AG08396 (cell line): ENCODE measurements at places on chromosomes 5 and 9.

DNA sequence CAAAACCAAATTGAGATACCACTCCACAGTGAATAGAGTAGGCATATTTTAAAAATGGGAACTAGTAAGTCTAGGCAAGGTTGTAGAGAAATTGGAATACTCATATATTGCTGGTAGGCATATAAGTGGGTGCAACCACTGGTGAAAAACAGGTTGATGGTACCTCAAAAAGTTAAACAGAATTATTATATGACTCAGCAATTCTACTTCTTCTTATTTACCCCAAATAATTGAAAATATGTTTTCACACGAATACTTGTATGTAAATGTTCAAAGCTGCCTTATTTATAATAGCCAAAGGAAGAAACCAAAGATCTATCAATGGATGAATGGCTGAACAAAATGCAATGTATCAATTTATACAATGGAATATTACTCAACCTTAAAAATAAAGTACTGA lies 79.1 kb downstream of the CDH9 start:
- DNase-seq, result no peak

DNA sequence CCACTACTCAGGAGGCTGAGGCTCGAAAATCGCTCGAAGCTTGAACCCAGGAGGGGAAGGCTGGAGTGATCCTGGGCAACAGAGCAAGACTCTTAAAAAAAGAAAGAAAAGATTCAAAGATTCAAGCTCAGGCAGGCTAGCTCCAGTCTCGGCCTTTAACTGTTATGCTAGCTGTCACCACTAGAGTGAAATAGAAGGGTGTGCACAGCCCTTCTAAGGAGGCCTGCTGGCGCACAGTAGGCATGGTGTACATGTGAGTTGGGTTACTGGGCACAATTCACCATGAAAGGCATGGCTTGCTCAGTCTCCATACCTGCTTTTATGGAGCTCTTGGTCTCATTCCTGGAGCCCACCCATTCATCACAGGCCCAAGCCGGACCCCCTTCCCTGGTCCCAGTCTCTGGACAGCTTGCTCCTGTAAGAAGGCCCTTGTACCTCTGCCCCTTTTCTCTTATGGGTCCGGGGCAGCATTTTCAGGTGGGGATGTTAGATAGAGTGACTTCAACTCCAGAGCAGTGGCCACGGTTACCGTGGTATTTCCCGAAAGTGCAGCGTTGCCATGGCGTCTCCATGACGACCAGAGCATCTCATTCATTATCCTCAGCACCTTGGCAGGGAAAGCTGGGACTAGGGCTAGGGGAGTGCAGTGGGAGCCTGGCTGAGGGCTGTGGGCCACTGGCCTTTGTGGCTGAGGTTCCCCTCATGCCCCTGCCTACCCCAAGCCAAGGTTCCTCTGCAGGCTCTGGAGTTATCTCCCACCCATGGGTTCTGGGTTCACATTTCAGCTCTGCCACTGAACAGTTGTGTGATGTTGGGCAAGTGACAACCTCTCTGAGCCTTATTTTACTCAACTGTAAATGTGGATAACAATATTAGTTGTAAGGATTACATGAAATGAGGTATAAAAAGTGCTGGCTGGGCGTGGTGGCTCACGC lies 5.7 kb downstream of the NDST1 start:
- DNase-seq, result no peak

- no peak for DNase-seq
Measured at GRCh38 chr5:1040571-1040970, 32.0 kb downstream of the NKD2 start.

DNA sequence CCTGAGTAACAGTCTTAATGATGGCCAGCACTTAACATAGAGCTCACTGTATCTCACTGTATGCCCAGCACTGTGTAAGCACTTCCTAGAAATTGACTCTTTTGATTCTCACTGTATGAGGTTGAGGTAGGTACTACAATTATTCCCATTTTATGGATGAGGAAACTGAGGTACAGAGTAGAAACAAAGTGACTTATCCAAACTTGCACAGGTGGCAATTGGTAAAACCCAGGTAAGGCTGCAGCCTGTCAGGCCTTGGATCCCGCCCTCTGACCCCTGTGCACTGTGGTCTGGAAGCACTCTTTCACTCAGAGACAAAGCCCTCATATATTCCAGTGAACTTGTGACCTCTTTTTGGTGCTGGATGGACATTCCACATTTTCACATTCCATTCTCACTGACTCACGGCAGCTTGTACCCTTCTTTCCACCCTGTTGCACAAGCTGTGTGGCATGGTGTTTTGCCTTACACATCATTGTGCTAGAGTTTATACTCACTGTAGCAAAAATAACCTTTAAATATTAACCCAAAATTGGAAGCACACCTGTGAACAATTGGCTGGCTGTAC lies 21.7 kb downstream of the ANKRD55 start:
- peak; percentile 77 for DNase-seq

DNA sequence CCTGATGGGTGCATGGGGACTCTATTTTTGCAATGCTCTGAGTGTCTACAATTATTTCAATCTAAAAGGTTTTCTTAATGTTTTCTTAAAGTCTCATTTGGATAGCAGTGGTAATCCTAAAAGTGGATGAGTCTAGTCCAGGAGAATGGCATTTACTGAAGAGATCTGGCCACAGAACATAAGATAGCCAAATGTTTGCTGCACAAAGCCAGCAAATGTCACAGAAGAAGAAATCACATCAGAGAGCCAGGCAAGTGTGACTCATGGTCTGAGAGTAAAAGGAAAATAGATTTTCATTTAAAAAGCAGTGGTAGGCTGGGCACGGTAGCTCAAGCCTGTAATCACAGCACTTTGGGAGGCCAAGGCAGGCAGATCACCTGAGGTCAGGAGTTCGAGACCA lies 352.7 kb upstream of the GRAMD2B start:
- DNase-seq, result no peak

- DNase-seq, result no peak
Measured at GRCh38 chr9:90890146-90890810, 88.7 kb downstream of the SYK start.

GRCh38 chr9:124869466-124869985 lies 7.6 kb downstream of the ARPC5L start:
- peak; percentile 51 for DNase-seq

- DNase-seq, result no peak
Measured at GRCh38 chr5:135208555-135208902, 174.5 kb upstream of the PITX1 start.

- peak; percentile 6 for DNase-seq
Measured at GRCh38 chr9:25681266-25681665, 3.0 kb upstream of the TUSC1 start.

GRCh38 chr9:113675475-113675941 lies 200.6 kb upstream of the ZNF618 start:
- DNase-seq, result peak; percentile 91

DNA sequence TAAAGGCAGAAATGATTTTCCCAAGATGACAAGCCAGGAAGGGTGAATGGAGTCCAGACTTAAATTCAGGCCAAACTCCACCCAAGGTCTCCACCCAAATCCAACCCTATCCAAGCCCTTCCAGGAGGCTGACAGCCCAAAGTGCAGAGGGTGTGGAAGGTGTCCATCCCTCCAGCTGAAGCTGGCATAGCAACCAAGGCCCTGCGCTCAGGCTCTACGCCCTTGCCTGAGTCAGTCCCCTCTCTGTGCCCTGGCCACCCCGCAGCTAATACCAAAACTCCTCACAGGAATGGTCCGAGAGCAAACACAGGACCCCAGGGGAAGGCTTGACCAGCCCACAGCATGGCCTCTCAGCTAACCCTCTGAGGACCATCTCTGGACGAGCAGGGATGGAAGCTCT lies 2.1 kb downstream of the SEPTIN8 start:
- DNase-seq, result no peak

GRCh38 chr5:134600600-134600999 lies 32.0 kb downstream of the SAR1B start:
- no peak for DNase-seq

DNA sequence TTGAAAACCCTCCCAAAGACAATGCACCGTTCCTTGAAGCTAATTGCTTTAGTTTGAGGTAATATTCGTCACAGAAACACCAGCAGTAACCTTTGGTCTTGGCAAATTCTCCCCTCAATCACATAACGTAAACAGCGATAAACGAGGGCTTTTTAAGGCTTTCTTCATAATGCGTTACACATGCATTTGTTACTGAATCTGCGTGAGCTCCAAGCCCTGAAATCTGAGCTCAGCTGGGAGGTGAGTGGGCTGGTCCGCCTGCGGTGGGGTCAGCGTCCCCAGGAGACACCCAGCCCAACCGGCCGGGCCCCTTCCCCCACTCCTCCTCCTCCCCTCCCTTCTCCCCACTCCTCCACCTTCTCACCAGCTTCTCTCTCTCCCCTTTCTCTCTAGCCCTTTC lies 91.1 kb downstream of the BARX1 start:
- no peak for DNase-seq

GRCh38 chr5:40089269-40089668 lies 590.4 kb upstream of the PTGER4 start:
- no peak for DNase-seq

DNA sequence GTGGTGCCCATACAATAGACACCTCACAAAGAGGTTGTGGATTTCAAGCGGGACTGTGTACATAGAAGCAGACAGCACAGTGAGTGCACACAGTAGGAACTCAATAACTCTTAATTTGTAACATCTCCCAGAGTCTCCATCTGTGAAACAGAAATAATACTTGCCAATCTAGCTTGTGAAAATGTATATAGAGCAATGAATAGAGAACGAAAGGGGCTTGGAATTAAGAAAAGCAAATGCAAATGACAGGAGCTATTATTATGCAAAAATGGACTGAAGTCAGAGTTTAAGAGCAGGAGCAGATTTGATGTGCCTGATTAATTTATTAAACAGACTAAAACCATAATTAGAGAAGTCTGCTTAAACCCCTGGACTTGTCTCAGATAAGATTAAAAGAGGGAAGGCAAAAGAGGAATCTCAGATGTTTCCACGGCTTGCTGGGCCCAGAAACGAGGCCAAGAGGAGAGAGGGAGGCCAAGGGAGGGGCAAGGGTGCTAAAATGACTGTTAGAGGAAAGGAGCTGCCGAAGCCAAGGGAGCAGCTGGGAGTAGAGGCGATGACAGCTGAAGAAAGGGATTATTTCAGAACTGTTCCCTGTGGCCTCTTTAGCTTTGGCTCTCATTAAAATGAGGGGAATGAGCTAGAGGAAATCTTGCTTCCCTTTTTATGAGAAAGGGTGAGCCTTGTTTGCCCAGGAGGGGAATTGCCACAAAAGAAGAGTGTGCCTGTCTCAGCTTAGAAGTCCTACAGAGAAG lies 72.1 kb downstream of the FEM1C start:
- DNase-seq, result no peak

DNA sequence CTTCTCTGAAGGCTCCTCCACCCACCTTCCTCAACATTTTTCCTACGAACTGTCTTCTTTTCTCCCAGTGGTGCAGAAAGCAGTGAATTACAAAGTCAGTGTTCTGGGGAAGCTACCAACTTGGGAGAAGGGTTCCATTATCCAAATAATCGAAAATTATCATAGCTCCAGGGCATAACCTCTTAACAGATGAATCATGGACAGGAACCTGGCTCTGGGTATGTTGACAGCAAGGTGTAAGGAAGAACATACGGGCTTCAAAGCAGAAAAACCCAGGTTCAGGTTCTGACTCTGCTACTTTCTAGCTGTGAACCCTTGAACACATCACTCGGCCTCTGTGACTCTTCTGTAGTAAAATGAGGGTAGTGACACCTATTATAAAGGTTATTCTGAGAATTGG lies 351.3 kb downstream of the ENC1 start:
- no peak for DNase-seq

DNA sequence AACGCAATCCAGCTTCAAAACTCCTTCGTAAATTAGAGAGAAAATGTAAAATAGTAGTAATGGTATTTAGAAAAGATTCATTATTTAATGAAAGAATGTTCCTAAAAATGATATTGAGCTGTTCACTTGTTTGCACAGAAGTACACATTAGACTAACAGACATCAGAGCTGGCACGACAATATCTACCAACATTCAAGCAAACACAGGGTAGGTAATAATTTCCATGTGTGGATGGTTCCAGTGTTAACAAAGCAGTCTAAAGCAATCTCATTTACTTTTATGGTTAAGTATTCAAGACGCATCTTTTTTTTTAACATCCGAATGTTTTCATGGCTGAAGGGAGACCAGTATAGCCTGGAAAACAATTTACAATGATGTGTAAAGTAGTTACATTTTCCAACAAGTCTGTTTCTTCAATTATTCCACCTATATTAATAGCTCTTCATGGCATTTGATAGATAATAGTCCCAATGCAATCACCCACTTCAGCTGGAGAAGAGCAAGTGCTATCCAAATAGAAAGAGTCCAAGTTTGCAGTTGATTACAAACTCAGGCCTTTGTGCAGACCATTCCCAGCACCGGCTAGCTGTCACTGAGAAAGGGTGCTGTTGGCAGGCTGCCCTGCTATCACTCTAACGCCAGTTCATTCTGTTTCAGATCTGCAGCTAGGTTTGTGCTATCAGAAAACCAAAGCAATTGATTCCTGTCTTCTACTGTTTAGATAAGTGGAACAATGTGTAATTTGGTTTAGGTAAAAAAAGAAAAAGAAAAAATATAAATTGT lies 458.8 kb downstream of the DTWD2 start:
- no peak for DNase-seq

DNA sequence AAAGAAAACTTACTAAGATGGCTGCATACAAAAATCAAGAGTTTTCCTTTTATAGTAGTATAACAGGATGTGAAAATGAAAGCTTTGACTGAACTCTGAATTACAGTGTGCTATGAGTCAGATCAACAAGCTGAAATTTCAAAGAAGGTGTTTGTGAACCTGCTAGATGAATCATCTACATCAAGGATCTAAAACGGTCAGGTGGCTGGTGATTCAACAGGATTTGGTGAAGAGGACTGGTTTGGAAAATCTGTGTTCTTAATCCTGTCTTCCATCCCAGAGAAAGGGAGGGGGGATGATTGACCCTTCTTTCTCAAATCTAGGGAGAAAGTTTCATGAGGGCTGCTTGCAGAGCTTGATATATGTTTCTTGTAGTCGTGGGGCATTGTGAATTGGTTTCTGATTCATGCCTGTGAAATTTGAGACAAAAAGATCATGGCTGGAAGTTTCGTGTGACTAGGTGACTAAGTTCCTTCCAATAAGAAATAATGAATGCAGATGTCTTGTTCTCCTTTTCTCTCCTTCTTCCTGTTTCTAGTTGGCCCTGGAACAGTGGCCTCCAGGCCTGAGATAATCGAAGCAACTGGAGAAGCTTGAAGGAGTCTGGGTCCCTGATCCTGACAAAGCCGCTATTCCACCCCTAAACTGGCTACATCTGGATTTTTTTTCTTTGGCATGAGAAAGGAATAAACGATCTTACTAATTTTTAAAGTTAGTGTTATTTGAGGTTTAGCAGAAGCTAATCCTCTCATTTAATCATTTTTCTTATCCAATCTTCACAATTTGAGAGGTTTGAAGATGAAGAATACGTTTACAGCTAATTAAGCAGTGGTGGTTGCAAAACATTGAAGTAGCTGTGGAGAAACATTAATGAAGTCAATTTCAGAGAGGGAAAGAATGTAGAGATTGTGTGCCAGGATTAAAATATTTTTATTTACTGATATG lies 67.2 kb downstream of the MRPS30 start:
- DNase-seq, result peak; percentile 54
